ENCODE measurements at places on chromosomes 6 and 20.
A peak's percentile ranks its signal among the peaks of the same experiment; 100 is the strongest.

- no peak for DNase-seq
These were observed 53.0 kb upstream of the CHD6 start for GRCh38 chr20:41671143-41671542.

DNA sequence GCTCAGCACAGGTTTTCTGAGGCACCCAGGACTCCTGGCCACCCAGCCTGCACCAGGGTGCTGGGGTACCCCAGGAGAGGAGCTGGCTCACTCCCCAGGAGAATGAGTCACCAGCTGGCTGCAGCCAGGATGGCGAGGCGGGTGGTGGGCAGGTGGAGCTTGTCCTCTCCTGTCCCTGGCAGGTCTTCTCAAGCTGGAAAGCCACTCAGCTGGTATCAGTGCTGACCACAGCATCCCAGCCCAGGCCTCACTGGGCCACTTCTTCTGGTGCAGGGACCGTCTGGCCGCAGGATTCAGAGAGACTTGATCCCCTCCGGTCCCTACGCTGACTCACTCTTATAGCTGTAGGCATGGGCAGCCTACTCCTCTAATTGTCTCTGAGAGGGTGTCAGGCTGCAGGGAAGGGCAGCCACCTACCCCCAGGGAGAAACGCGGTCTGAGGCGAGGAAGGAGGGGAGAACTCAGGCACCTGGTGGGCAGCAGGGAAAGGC lies 22.2 kb downstream of the TFEB start:
- DNase-seq: peak; percentile 85

- DNase-seq: no peak
These were observed 169.5 kb downstream of the OTOR start for GRCh38 chr20:16917636-16918035.

DNA sequence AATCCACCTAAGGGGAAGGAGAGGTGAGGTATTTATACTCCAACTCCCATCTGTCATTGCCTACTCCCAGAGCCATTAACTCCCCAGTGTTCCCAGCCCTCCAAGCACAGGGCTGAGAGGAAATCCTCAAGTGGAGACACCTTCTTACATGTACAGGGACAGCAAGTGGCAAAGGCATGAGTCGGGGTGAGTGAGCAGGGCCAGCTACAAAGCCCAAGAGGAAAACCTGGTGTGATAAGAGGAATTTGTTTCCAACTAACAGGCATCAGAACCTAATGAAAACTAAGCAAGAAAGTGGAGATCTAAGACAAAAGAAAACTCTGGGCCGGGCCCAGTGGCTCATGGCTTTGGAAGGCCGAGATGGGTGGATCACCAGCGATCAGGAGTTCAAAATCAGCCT lies 70.0 kb upstream of the SRSF6 start:
- no peak for DNase-seq

GRCh38 chr20:52031206-52031562 lies 160.4 kb downstream of the ZFP64 start:
- no peak for DNase-seq

GRCh38 chr6:25628471-25629197 lies 23.4 kb upstream of the SCGN start:
- no peak for DNase-seq

- no peak for DNase-seq
These were observed 627 bp upstream of the RPP21 start for GRCh38 chr6:30344191-30344867.

GRCh38 chr20:62350629-62351422 lies 16.3 kb downstream of the LAMA5 start:
- DNase-seq: no peak
